ENCODE measurements at places on chromosomes 11 and 22.

DNA sequence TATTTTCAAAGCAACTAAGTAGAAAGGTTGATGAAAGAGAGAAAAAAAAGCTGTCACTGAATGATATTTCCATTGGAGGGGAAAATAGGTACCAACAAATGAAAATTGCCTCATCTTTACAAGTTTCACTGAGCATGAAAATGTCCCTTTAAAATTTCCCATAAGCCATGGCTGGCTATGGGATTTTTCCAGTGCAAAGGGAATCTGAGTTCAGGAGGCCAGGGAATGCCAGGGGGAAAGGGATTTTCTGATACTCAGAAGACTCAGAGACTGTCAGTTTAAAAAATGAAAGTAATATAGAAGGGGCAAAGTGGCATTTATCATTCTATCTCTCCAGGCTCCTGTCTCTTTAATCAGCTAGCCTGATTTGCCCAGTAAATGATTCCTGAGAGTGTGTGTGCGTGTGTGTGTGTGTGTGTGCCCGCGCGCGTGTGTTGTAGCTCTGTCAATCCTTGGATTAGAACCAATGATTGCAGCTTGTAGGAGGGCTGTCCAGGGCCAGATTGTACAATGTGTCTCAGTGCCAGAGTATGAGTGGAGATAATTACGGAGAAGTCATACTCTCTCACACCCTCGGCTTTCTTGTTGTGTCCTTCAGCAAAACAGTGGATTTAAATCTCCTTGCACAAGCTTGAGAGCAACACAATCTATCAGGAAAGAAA, at the start of gene NTM:
NTM (plus strand) TSS at position 526 of the 662 bp plus-strand sequence.
- no peak for DNase-seq

DNA sequence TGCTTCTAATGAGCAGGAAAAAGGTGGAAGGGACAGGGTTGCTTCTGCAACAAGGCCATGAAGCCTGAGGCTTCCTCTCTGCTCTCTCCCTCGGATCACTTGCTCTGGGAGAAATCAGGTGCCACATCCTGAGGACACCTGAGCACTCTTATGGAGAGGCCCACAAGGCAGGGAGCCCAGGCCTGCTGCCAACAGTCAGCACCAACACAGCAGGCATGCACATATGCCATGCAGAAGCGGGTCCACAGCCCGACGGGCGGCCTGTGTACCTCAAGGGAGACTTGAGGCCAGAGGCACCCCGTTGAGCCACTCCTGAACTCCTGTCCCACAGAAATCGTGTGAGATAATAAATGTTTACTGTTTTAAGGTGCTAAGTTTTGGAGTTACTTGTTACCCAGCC, 9.5 kb downstream of the TTLL12 start:
- no peak for DNase-seq

GRCh38 chr11:62728171-62728988, at the start of gene TTC9C:
TTC9C (plus strand) TSS chr11:62728486; CDS start chr11:62728849, 363 bp downstream.
- peak; percentile 64 for DNase-seq

GRCh38 chr11:61335355-61335710, 2.3 kb downstream of the TKFC start:
- DNase-seq, result no peak

GRCh38 chr11:73271936-73272679, at the start of gene P2RY6:
P2RY6 (plus strand) TSS chr11:73272338; CDS start chr11:73296519, 24,181 bp downstream.
- no peak for DNase-seq

DNA sequence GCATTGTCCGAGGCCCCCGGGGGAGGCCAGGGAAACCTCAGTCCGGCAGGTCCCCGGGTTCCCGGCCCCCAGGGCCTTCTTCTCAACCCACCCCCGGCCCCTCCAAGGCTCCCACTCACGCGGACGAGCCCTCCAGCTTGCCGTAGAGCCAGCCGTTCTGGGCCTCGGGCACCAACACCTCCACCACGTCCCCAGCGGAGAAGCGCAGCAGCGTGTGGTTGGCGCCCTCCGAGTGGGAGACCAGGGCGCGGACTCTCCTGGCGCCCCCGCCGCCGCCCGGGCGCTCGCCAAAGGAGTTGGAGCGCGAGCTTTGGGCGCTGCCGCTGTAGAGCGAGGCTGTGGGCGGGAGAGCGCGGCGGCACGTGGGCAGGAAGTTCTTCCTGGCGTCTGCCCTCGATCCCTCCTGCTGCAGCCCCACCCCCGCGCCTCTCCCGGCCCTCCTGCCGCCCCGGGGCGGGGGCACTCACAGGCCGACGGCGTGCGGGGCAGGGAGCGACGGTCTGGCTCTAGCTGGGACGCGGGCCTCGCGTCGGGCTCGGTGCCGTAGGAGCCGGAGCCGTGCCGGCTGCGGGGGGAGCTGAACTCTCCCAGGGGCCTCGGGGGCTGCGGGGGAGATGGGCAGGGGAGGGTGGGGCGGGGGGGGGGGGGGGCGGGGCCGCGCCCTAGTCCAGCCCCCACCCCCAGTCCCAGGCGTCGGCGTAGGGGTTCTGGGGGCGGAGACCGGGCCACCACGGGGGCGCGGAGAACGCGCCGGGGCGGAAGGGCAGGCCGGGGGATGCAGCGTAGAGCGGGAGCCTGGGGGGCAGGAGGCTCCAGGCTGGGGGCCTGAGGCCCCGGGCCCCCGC, 4.9 kb upstream of the SLC16A8 start:
- DNase-seq, result no peak

DNA sequence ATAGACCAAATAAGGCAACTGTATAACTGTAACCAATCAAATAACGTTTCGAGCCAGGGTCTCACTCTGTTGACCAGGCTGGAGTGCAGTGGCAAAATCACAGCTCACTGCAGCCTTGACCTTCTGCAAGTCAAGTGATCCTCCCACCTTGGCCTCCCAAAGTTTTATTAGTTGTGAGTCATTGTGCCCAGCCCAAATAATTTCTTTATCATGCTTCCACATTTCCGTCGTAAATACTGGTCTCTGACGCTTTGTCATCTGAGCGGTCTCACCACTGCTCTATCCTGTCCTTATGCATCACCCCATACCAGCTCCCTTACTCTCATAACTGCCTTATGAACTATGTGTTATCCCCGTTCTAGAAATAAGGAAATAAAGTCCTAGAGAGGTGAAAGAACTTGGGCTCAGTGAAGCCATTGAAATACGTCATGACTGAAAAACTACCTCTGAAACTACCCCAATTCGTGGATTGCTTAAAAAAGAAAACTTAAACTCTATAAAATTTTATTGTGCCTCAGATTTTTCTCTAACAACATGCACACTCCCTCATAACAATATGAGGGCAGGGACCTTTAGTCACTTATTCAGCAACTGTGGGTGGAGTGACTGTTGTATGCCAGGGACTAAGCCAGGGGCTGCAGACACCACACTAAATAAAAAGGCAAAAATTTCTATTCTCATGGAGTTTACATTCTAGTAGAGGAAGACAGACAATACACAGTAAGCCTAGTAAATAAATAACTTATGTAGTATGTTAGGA, 15.8 kb upstream of the RTN4RL2 start:
- DNase-seq, result no peak

- no peak for DNase-seq
Measured at GRCh38 chr11:60844045-60844869, 2.3 kb downstream of the CCDC86 start.

GRCh38 chr11:86492370-86493010, 117.8 kb downstream of the CCDC81 start:
- no peak for DNase-seq

GRCh38 chr11:2794046-2794967, 91.3 kb downstream of the CDKN1C start:
- DNase-seq, result no peak

DNA sequence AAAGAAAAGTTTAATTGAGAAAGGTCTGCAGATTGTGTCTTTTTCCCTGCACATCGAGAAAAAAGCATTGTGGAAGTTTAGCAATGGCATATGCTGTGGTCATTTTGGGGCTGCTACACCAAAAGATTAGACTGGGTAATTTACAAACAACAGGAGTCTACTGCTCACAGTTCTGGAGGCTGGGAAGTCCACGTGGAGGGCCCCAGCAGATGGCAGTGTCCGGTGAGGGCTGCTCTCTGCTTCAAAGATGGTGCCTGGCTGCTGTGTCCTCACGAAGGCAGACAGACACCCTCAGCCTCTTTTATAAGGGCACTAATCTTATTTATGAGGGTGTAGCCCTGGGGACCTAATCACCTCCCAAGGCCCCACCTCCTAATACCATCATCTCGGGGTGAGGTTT, 21.1 kb downstream of the PHF21B start:
- no peak for DNase-seq

GRCh38 chr11:47891886-47892285, 43.7 kb upstream of the NUP160 start:
- DNase-seq, result no peak

DNA sequence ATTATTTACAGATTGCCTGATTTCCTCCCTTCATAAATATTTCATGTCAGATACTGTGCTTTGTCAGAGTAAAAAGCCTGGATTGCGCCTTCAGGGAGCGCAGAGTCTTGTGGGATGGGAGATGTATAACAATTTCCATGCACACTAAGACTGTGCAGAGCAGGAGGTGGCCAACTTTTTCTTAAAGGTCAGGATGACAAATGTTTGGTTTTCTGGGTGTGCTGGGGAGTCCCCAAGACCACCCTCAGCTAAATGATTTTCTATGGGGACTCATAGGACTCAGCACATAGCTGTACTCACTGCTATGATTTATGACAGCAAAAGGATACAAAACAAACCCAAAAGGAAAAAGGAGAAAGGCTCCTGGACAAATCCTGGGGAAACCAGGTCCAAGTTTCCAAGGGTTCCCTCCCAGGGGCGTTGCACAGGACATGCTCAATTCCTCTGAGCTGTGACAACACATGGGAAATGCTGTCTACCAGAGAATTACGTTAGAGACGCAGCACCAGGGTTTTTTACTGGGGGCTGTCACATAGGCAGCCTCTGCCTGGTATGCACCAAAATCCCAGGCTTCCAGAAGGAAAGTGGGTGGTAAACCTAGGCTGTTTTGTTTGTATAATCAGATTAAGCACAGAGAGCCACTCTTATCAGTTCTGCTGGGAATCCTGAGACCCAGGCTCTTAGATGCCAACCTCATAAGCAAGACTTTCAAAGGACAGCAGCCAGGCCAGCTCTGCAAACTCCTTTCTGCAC, 59.1 kb downstream of the CSNK2A3 start:
- no peak for DNase-seq

DNA sequence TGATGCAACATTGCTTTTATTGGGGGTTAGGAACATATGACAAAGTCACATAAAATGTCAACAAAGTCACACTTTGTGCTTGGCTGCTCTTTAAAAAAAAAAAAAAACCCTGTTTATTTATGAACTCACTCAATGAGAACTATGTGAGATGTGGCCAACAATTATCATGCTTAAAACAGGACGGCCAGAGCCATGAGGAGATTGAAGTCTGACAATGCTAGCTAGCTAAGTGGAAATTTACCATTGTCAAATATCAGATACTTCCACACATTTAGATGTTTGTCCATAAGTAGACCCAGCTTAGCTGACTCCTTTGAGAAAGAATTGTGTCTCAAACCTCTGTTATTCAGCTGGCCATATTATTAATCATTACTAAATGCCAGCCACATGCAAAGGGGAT, 26.9 kb downstream of the BLID start:
- no peak for DNase-seq

Data from NCI-H2107 (cell line).